ENCODE measurements at places on chromosomes 2 and 18.
A peak's percentile ranks its signal among the peaks of the same experiment; 100 is the strongest.

DNA sequence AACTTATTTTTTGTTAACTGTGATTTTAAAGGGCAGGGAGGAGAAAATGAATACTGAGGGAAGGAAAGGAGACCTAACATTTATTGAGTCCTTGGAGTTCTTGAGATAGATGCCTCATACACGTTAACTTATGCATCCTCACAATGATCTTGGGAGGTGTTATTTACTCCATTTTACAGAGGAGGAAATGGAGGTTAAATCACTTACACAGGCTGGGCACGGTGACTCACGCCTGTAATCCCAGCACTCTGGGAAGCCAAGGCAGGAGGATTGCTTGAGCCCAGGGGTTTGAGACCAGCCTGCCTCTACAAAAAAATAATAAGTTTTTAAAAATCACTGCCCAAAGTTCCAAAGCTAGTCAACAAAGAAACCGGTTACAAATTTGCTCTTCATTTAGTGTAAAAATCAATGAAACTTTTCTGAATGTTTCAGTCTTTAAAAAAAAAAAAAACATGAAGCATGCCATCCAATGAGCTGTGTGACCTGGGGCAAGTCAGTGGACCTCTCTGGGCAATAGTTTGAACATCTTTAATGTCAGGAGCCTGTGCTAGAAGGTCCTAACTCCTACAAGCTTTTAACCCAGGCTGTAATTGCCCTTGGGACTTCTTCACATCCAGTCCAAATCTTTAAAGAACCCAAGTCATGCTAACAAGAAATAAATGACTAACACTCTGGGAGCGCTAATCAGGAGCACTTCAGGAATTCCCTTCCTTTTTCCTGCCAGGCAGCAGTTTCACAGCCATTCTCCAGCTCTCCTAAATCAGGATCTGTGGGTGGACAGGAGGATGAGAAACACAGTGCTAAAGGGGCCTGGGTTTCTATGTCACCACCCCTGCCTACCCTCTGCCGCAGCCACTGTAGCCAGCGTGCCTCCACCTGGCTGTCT lies 176.4 kb downstream of the TMEM247 start:
- no peak for DNase-seq

GRCh38 chr2:43375746-43376522 lies 149.5 kb upstream of the ZFP36L2 start:
- DNase-seq, result no peak

DNA sequence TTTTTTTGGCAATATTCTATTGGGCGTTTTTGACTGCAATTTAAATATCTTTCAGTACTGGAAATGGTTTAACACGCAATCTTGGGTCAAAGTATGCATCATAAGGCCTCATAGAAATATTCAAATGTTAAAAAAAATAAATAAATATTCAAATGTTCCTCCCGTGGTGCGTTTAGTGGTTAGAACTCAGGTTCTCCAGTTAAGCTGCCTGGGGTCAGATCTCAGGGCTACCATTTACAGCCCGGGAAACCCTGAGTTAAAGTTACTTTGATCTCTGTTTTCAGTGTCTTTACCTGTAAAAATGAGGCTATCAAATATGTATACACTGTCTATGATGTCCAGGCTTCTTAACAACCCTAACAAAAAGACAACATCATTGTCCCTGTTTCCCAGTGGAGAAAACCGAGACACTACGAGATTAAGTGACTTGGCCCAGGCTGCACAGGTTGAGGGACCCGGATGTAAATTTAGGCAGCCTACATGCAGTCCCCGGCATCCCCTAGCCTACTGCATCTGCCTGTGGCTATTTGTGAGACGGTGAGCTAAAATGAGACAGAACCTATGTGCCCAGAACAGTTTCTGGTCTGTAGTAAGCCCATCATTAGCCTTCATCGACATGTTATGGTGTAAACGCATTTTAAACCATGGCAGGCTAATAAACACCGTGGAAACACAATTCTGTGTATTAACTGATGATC lies 1.7 kb downstream of the FHL2 start:
- no peak for DNase-seq

DNA sequence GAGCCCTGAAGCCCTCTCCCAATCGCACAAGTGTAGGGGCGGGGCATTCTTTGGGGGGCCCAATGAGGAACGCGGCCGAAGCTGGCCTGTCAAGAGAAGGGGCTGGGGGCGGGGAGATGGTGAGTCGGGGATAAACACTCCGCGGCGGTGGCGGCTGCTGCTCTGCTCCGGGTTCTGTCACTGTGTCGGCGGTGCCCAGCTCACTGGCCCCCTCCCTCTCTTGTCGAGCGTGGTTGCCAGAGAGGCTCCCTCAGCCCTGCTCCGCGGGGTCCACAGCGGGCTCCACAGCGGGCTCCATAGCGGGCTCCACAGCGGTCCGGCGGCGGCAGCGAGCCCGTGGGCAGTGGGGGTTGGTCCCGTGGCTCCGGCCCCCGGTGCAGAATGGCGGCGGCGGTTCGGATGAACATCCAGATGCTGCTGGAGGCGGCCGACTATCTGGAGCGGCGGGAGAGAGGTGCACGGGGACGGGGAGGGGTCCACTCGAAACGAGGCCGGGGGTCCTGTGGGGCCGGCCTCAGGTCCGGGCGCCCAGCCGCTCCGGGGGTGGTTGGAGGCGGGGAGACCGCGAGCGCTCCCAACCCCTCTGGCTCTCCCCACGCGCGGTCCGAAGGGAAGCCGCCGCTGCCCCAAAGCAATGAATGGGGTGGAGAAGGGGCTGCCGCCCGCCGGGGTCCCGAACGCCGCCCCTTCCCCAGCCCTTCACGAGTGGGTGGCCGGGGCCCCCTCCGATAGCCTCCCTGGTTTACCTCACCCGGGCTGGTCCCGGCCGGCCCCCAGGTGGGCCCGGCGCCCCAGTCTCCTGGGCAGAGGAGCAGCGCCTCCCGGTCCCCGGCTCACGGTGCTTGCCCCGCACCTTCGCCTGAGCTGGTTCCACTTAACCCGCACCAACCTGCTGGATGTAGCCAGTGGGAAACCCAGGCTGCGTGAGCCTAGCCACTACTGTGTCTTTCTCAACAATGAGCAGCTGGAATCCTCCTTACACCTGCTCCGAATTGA lies at the start of gene MXD1:
Gene MXD1 (plus strand): TSS at position 160 of the 996 bp plus-strand sequence. CDS start 222 bp downstream, at position 382.
- DNase-seq, result no peak

- DNase-seq, result no peak
These were observed 49.0 kb downstream of the PIAS2 start for GRCh38 chr18:46868169-46868921.

GRCh38 chr2:32901313-32901712 lies 45.4 kb upstream of the LTBP1 start:
- DNase-seq, result no peak

GRCh38 chr18:50970006-50970405 lies 2.2 kb downstream of the ELAC1 start:
- no peak for DNase-seq

DNA sequence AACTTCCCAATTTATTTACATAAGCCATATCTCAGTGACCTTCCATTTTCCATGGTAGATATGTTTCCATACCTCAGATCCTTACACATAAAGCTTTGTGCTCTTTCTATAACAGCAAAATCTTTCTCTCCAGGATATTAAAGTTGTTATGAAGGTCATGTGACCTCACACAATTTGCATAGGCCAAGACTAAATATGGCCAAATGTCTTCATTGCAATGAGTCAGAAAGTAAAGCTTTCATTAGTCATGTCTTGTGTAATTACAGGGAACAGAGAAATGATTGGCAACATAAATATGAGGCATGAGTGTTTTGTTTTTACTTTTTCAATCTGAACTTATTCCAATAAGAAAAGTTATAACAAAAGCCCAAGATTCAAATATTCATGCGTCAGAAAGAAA lies 243.5 kb downstream of the ASXL3 start:
- no peak for DNase-seq

- no peak for DNase-seq
These were observed 14.6 kb upstream of the NT5C1B start for GRCh38 chr2:18603854-18604530.

GRCh38 chr2:221559991-221560390 lies 12.1 kb downstream of the EPHA4 start:
- DNase-seq, result no peak

GRCh38 chr2:95685513-95685912 lies 93.7 kb downstream of the TRIM43 start:
- no peak for DNase-seq

- peak; percentile 47 for DNase-seq
These were observed 139.9 kb upstream of the ZEB2 start for GRCh38 chr2:144659731-144660275.

DNA sequence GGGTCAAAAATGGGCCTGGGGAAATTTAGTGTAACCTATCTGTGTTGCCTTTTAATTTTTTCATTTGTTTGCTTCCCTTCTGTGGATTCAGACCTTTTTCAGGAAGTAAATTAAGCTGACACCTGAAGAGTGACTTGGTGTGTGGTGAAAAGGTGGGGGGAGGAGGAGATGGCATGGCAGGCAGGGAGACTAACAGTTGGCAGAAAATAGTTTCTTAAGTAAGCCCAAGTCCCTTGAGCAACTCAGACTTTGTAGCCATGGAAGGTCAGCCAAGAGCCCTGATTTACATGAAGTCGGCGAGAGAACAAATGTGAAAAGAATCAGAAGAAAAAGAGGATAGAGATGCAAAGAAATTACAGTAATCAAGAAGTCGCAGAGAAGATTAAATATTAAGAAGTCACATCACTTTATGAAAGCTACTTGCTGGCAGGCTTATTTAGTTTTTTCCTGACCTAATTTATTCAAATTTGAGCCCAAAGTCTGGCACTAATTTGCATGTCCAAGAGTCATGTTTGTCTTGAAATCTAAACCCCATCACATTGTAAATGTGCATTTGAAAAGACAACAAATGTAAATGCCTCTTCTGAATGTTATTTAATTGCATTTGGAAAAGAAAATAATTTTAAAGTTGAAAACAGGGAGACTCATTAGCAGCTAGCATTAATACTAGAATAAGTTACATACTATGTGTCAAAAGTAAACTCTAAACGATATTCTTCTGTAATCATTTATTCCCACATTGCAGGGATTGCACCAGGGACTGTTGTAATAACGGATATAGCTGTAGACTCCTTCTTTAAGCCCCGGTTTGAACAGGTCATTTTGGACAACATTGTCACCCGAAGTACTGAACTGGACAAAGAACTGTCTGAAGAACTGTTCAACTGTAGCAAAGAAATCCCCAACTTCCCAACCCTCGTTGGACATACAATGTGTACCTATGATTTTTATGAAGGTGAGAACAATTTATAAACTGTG lies 19.3 kb downstream of the UPP2 start:
- DNase-seq, result no peak

- no peak for DNase-seq
These were observed 382.8 kb downstream of the GPD2 start for GRCh38 chr2:156818944-156819343.

GRCh38 chr2:234669001-234669400 lies 172.1 kb upstream of the ARL4C start:
- DNase-seq, result no peak

- no peak for DNase-seq
These were observed 5.0 kb upstream of the ALPK2 start for GRCh38 chr18:58633874-58634273.

- DNase-seq, result no peak
These were observed 59.8 kb downstream of the DSEL start for GRCh38 chr18:67456711-67457110.

GRCh38 chr18:34639687-34640086 lies 70.4 kb upstream of the DTNA start:
- DNase-seq, result no peak

GRCh38 chr2:134275058-134275862 lies 21.4 kb downstream of the MGAT5 start:
- no peak for DNase-seq

- no peak for DNase-seq
These were observed 53.9 kb downstream of the KCTD18 start for GRCh38 chr2:200455958-200456421.

- DNase-seq, result no peak
These were observed 44.3 kb downstream of the C1QL2 start for GRCh38 chr2:119114266-119114665.

DNA sequence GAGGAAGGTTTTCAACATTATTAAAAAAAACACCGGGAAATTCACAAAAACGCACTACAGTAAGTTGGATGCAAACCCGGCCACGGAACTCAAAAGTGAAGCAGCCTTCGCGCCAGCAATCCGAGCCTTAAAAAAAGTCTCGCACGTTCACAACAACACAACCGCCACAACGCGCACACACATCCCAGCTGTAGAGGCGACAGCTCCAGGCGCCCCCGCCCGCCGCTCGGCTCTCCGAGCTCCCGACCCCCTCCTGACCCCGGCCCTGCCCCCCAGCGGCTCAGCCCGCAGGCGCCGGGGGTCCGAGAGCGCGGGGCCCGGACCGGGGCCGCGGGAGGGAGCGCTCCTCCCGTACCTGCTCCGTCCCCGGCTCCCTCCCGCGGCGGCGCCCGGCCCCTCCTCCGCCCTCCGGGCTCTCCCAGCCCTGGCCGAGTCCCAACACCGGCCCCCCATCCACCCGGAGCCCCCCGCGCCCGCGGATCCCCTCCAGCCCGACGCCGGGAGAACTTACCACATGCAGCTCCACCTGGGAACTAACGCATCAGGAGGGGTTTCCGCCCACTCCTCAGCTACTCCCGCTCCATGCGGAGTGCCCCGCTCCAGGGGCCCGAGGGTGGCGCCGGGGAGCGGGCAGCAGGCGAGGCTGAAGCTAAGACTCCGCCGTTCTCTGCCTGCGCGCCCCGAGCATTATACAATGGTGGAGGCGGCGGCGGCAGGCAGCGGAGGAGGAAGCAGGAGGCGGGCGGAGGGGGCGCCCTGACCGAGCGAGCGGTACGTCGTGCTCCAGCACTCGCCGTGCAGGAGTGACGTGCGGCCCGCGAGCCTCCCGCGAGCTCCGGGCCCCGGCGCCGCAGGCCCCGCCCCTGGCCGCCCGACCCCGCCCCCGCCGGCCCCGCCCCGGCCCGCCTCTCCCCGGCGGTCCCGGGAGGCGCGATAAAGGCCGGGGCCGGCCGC lies at the start of gene SERTAD2:
Gene SERTAD2 (minus strand): TSS at position 805 of the 954 bp plus-strand sequence. CDS start 17,042 bp downstream, outside the sequence.
- peak; percentile 78 for DNase-seq

GRCh38 chr2:101986804-101987740 lies 4.7 kb upstream of the IL1R2 start:
- DNase-seq, result no peak

DNA sequence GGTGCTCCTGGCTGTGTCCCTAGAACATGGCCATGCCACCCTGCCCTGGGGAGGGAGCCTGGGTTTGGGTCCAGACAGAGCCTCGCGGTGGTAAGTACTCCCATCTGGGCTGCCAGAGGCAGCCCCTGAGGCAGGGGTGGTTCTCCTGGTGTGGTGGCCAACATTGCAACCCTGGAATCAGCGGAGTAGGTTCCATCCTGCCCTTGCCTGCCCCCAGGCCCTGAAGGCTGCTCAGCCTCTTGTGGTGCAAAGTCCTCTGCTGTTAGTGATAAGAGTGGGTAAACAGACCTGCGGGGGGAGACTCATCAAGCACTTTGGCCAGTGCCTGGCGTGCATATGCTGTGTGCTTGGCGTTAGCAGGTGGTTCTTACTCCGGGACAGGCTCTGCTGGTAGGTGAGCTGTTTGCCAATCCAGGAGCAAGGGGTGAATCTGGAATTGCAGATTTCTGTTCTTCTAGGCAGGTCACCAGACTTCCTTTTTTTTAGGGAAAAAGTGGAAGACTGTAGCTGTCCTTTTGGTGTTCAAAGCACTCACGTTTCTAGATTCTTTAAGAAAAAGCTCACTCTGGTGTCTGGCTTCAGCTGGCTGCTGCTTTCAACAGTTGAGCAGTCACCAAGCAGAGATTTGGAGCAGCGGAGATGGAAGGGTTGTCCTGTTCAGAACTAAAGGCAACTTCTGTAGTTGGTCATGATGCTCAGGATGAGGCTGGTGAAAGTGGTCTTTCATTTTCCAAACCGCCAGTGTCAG lies 3.2 kb downstream of the CNNM3 start:
- DNase-seq, result no peak

Measured in activated CD8-positive, alpha-beta memory T cell treated with anti-CD3 and anti-CD28 coated beads for 4 hours (primary cell).